CD4-positive, alpha-beta T cell treated with Interleukin-4 for 1 hour (primary cell): ENCODE measurements at places on chromosomes 5 and 9.

- no peak for DNase-seq
Measured at GRCh38 chr9:90840696-90841095, 39.1 kb downstream of the SYK start.

DNA sequence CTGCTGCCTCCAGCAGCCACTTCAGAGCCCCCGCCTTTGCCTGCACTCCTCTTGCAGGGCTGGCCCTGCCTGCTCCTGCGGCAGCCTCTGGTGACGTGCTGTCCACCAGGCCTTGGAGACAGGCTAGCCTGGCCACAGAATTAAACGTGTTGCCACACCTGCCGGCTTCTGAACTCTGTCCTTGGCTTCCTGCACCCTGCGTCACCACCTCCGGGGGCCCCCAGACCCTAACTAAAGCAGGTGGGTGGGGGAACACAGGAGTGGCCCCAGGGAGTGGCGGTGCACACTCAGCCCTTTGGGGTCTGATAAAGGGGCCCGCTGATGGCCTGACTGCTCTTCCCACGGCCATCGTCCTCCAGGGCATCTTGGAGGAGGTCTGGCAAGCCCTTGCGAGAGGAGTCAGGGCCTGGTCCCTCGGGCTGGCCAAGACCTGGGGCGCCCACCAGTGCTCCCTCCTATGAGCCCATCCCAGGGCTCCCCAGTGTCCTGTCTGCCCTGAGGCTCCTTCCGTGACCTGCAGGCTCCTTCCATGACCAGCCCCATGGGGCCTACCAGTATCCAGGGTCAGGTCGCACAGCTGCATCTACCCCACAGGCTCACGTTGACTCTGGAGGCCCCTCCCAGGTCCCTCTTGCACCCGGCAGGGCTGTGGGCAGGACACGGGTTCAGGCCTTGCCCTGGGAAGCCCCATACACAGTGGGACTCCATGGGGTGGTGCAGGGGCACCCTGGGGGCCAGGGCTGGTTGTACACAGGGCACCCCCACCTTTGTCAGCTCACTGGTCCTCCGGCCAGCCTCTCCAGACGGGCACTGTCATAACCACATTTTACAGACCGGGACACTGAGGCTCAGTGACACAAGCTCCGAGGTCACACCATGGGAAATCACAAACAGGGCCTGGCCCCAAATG lies 1.0 kb upstream of the MAMDC4 start:
- DNase-seq = no peak

DNA sequence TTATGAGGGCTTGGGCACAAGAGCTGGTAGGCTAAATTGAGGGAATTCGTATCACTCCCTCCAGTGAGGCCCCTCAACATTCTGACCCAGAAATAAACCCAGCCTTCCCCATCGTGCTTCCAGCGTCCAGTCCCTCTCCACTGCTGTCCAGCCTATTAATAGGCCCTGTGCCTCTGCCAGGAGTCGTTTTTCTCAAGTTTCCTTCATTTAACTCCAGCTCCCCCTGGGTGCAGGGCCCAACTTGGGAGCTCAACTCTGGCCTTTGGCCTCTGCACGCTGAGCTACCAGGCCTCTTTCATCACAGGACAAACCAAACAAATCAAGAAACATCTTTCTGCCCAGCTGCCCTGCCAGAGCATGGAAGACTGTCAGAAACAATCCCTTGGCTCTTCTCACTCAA lies 10.0 kb downstream of the HBEGF start:
- DNase-seq = no peak

DNA sequence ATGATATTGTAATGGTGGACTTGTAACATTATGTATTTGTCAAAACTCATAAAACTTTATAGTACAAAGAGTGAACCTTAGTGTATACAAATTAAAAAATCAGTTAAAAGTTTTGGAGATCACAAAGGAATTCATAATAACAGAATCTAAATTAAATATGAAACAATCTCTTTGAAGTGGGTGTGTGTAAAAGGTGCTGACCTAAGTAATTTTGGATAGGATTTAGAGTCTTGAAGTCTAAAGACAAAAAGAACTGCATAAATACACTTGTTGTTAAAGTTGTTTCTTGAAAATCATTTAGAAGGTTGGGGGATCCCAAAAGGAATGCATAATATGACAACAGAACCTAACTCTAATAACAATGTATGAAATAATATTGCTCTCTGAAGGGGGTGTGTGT lies 295.5 kb downstream of the PRR16 start:
- no peak for DNase-seq

- DNase-seq = no peak
Measured at GRCh38 chr5:74424162-74424868, 216.2 kb downstream of the ENC1 start.

DNA sequence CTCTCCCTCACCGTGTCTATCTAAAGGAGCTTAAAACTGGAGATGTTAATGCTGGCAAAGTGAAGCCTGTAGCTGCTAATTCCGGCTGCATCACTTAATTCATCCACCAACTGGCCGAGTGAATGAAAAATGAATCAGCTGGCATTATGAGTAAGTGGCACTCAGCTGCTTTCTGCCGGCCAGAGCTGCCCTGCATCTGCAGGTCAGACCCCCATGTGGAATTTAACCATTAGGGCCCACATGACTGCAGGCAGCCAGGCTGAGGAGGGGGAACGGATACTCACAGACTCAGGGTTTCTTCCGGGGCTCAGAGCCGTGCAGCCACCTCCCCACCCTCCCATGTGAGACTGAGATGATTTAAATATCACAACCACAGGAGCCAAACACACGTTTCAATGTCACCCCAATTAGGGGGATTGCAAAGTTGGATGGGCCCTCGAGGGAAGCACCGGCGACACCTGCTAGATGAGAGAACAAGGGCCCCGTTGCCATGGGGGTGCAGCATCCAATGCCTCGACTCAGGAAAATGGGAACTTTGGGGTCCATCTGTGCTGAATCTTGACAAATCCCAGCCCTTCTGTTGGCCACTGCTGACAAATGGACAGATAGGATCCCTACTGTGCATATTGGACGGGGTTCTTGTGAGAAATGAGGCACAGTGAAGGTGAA lies 115.6 kb upstream of the ALDH1B1 start:
- DNase-seq = no peak

DNA sequence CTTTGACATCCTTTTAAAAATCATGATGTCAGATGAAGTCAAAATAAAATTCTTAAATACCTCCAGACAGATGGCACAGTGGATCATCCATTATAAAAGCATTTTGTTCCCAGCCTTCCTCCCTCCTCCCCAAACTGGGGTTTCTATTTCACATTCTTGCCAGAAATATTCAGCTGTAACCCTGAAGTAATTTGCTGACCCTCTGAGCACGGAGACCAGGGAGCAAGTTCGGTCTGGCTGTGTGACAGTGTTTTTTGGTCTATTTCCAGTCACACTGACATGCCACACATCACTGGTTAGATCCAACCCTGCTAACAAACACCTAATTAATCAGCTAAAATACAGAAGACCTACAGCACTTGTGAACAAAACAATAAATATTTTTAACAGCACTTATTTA lies 126.2 kb upstream of the DMRT1 start:
- DNase-seq = no peak
